Activated CD8-positive, alpha-beta memory T cell treated with anti-CD3 and anti-CD28 coated beads, Interleukin-2, amount 10 ng/mL, durations not matched to agents 7 days and 5 days (primary cell): ENCODE measurements at places on chromosomes 3 and 15. TPM values are rescaled to one million over a fixed set of nuclear protein-coding genes. Genes with fewer than 3 reads are reported as not detected.

- H3K4me3 ChIP-seq = no peak overlapping the region
- H3K27me3 ChIP-seq = no peaks in the 10 kb centered on the region
- DNase-seq = no peak
- H3K36me3 ChIP-seq = peaks cover 27% of the 10 kb centered on the region
- peaks cover 9% of the 10 kb centered on the region for H3K4me1 ChIP-seq
Observed at GRCh38 chr3:108036984-108037741, 53.7 kb downstream of the CD47 start.

- peaks cover 52% of the 10 kb centered on the region for H3K27me3 ChIP-seq
- H3K27ac ChIP-seq = no peak overlapping the region
- peaks cover 44% of the 10 kb centered on the region for H3K4me1 ChIP-seq
Observed at GRCh38 chr15:70497661-70498060, 265.7 kb downstream of the UACA start.

DNA sequence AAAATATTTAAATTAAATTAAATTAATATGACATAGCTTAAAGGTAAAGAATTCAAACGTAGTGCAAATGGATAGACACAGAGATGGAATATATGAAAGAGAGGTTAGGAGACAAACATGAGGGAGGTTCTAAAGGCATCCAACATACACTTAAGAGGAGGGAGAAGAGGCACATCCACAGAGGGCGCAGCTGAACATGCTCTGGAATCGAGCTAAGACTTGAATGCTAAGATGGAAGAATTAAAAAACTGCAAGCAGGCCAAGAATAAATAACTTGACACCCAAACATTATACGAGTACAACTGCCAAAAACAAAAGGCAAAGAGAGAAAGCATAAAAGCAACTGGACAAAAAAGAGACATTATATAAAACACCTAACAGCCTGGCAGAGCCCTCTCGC, 9.1 kb upstream of the PRR20G start:
- H3K27ac ChIP-seq = no peak overlapping the region
- no peaks in the 10 kb centered on the region for H3K36me3 ChIP-seq
- H3K4me3 ChIP-seq = no peak overlapping the region

EFHB gene
- total RNA-seq = not detected

GRCh38 chr3:46713050-46713897, 4.4 kb downstream of the PRSS50 start:
- no peaks in the 10 kb centered on the region for H3K27me3 ChIP-seq
- DNase-seq = no peak
- H3K27ac ChIP-seq = no peak overlapping the region
- H3K4me3 ChIP-seq = no peak overlapping the region
- no peaks in the 10 kb centered on the region for H3K4me1 ChIP-seq
